ENCODE measurements at places on chromosomes 12 and 14. TPM values are rescaled to one million over a fixed set of nuclear protein-coding genes. Genes with fewer than 3 reads are reported as not detected.

The GLI1 gene
- 0.77 TPM for total RNA-seq

The KLRG1 gene
- 2.1 TPM for total RNA-seq

The KRT84 gene
- total RNA-seq, result not detected

The ATG14 gene
- 14.0 TPM for total RNA-seq

The CLEC1B gene
- total RNA-seq, result not detected

The SLC38A4 gene
- total RNA-seq, result not detected

The CYP46A1 gene
- total RNA-seq, result 5.2 TPM

The TROAP gene
- total RNA-seq, result 12.4 TPM

GRCh38 chr12:95653771-95654546 is 102.7 kb upstream of the USP44 start:
- DNase-seq, result no peak

GRCh38 chr12:17381211-17381610 is 708.8 kb downstream of the RERGL start:
- no peak for DNase-seq

- DNase-seq, result no peak
These were observed 3.2 kb downstream of the GPR132 start for GRCh38 chr14:105062048-105062433.

- DNase-seq, result no peak
These were observed 617 bp downstream of the TTC8 start for GRCh38 chr14:88825078-88825458.

- DNase-seq, result peak; percentile 76
These were observed 21.4 kb upstream of the CLEC2D start for GRCh38 chr12:9647825-9648700.

GRCh38 chr12:24025153-24025798 is 75.8 kb upstream of the SOX5 start:
- DNase-seq, result no peak

DNA sequence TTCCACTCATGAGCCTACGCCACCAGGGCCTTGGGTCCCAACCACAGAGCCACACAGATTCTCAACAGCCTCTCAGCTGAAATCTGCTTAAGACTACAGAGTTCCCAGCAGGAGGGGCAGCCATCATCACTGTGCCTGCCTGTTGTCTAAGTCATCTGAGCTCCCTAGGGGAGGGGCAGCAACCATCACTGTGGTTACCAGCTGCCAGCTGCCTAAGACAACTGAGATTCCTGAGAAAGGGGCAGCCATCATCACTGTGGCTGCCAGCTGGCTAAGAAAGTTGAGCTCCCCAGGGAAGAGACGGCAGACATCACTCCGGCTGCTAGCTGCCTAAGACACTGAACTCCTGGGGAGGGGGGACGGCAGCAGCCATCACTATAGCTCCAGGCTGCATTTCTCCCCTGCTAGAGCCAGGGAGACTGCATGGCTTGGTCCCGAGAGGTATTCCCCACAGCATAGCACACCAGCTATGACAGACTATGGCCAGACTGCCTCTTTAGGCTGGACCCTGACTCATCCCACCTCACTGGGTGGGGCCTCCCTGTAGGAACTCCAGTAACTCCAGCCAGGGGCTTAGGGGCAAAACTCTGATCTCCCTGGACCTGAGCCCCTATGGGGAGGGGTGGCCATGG is 37.2 kb upstream of the C14orf132 start:
- no peak for DNase-seq

DNA sequence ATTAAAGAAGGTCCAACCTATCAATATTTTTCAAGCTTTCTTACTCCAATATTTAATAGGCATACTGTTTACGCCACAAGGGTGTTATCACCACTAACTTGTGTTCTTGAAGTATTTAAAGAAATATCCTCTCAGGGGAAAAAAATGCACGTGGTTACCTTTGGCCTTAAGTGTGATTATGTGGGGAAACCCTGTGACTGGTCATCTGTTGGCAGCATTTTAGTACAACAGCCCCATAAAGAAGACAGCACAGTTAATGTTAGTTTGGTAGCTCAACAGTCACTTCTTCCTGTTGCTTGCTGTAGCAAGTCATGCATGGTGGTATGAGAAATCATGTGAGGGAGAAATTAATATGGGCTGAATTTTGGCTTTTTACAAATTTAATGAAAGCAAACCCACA is 1021.5 kb upstream of the TMEM132C start:
- no peak for DNase-seq

DNA sequence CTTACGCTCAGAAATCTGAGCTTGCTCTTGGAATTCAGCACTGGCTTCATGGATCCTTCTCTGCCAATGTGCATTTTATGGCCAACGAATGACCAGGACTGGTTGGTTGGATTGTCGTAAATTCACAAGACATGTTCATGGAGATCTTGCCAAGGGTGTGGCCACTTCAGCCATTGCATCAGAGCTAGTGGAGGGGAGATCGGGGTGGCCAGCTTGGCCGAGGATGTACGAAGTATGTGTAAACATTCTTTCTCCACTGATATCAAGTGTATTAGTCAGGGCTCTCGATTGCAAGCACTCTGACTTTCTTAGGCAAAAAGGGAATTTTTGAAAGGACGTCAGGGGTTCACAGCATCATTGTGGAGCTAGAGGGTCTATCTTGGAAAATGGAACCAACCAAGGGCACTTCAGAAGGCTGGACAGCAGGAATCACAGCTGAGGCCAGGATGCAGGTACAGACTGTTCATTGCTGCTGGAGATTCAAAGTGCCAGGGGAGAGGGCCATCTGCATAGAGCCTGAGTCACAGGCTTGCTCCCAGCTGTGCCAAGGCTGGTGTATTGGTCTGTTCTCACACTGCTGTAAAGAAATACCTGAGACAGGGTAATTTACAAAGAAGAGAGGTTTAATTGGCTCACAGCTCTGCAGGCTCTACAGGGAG is 32.9 kb upstream of the ADGRD1 start:
- no peak for DNase-seq

DNA sequence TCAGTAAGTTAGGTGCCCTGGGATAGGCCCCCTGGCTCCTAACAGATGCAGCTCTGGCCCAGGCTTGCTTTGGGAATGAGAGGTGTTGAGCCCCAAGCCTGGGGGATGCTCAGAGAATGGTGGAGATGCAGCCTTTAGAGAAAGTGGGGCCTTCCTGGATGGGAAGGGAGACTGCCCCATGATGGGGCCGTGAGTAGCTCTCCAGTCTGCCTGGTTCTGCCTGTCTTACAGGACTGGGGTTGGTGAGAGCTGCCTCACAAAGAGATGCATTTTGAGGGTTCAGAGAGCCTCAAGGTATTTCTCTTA is 523 bp upstream of the VRTN start:
- DNase-seq, result no peak

GRCh38 chr12:18135509-18135908 is 45.5 kb upstream of the RERGL start:
- no peak for DNase-seq

- DNase-seq, result no peak
These were observed 35.2 kb downstream of the HMGA2 start for GRCh38 chr12:65859519-65859918.

- DNase-seq, result no peak
These were observed 65.1 kb upstream of the SRSF5 start for GRCh38 chr14:69701857-69702256.

GRCh38 chr12:98698603-98699463 is 53.7 kb downstream of the APAF1 start:
- peak; percentile 61 for DNase-seq

DNA sequence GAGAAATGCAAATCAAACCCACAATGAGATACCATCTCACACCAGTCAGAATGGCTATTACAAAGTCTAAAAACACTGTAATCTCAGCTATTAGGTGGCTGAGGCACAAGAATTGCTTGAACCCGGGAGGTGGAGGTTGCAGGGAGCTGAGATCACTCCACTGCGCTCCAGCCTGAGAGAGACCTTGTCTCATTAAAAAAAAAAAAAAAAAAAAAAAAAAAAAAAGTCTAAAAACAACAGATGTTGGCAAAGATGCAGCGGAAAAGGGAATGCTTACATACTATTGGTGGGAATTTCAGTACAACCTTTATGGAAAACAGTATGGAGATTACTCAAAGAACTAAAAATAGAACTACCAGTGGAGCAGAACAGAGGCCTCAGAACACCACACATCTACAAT is 19.0 kb upstream of the ATF7 start:
- no peak for DNase-seq

- peak; percentile 11 for DNase-seq
These were observed 8.5 kb upstream of the SOCS2 start for GRCh38 chr12:93563807-93564538.

GRCh38 chr12:95412482-95413311 is 61.3 kb upstream of the METAP2 start:
- no peak for DNase-seq

DNA sequence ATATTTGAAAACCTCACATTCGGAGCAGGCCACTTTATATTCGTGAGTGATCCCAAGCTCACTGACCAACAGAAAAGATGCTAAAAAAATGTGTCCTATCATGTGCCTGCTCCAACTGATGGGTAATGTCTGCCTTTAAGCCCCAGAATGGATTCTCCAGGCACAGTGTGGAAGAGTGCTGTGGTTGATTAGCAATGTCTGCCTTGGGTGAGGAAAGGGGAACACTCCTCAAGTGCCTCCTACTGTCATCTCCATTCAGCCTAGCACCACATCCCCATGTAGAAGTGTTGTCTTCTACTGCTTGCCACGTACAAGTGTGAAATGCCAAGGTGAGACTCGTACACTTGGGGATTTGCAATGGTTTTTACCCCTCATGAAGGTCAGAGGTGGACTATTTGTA is 199.3 kb downstream of the SLC41A2 start:
- no peak for DNase-seq

DNA sequence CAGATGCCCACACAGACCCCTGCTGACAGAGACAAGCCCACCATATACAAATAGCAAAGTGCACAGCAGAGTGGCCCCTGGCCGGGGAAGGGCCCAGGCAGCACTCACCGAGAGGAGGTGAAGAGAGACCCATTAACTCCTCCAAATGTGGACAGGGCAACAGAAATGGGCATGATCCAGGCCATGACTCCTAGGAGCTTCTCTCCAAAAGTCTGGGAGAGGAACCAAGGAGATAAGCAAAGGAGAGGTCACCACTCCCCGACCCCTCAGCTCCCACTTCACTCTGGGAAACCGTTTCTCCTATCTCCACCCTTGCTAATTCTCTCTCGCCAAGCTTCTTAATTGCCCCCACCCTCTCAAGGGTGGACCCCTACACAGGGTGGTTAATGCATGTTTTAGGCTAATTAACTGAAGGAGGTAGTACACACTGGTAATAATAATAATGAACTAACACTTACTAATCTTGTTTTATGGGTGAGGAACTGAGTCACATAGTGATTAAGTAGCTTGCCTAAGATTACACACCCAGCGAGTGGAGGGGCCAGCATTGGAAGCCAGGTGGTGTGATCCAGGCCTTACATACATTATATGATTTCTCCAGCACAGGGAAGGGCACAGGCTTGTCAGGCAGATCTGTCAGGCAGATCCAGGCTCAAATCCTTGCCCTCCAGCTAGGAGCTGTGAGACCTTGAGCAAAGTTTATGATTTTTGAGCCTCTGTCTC is 18.9 kb upstream of the CEBPE start:
- DNase-seq, result no peak

DNA sequence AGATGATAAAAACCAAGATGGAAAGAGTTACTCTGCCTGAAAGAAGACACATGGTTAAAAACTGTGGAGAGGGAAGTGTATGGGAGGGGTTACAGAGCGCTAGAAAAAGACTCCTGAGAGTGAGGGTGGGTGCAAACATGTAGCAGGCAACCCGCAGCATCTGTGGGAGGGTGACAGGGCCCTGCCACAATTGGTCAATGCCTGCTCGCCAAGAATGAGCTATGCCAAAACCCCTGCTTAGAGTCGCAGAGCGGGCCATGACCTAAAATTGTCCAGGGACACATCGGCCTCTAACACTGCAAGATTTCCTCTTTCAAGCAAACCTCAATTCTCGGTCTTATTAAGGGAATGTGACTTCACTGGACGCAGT is 700 bp downstream of the PRKAG1 start:
- DNase-seq, result no peak

GRCh38 chr12:68324531-68324930 is 7.6 kb downstream of the MDM1 start:
- DNase-seq, result no peak

- no peak for DNase-seq
These were observed 45.8 kb upstream of the TMED10 start for GRCh38 chr14:75222208-75222701.

GRCh38 chr14:89206389-89207031 is 210.5 kb downstream of the FOXN3 start:
- no peak for DNase-seq

Data from endothelial cell (in vitro differentiated cells).